ENCODE measurements at places on chromosomes 1 and 21.

DNA sequence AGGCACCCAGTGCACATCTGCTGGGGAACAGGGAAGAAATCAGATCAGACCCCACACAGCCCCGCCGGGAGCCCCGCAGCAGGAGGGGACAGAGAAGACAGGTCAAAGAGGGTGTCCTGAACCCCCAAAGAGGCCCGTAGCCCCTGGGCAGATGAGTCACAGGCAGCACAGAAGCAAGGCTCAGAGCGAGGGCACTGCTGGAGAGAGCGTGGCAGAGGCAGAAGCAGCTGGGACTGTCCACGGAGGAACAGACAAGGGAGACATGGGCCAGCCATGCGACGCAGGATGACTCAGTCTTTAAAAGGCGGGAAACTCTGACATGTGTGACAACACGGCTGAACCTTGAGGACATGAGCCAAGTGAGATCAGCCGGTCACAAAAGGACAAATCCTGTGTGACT lies 14.5 kb upstream of the PRDM16 start:
- DNase-seq = no peak

DNA sequence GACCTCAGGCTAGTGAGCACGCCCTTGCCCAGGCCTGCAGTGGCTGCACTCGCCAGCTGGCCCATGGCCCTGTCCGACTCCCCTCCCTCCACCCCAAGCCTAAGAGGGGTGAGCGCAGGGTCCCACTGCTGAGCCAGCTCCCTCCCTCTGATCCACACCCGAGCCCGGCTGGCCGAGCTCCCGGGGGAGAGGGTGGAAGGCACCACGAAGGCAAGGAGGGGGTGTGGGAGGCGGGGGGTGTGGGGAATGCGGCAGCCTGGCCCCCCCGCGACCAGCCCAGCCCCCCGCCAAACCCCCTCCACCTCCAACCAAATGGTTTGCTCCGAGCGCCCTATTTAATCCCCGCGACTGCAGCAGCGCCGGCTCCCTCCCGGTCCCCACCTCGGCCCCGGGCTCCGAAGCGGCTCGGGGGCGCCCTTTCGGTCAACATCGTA lies at the start of gene CADM3:
TSS of gene CADM3 (plus strand) at position 362 of the 434 bp plus-strand sequence. CDS start 151 bp downstream, outside the sequence.
- no peak for DNase-seq

- no peak for DNase-seq
Observed at GRCh38 chr1:168287237-168287664, 6.6 kb downstream of the TBX19 start.

DNA sequence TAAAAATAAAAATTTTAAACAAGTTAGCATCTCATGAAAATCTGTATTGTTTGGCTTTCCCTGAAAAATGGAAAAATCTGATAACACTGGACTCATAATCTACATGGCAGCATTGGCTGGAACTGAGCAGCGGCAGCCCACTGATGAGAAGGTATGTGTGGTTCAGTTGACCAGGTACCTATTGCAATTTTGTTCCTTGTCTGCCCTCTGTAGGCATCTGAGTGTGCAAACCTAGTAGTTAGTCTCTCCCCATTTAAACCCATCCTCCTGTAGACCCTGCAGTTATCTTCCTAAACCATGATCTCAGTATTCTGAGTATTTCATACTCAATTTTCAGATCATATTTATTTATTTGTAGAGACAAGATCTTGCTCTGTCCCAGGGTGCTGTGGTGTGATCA lies 59.4 kb upstream of the SERBP1 start:
- DNase-seq = peak; percentile 2

- no peak for DNase-seq
Observed at GRCh38 chr1:54398963-54399528, 7.1 kb downstream of the SSBP3 start.

DNA sequence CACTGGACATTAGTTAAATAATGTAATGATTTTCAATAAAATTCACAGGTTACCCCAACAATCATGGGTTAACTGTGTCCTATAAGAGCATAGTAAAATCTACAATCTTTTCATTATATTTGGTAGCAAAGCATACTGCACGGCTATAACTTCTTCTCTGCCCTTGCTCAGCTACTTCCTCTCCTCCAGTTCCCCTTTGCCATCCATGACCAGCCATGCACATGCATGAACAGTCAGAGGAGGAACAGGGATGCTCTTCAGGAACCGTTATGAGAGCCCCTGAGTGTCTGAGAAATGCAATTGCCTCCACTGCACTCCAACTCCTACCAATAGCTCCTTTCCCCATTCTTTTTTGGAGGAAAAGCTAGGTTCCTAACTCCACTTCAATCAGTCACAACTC lies 646.7 kb downstream of the LTN1 start:
- DNase-seq = no peak

DNA sequence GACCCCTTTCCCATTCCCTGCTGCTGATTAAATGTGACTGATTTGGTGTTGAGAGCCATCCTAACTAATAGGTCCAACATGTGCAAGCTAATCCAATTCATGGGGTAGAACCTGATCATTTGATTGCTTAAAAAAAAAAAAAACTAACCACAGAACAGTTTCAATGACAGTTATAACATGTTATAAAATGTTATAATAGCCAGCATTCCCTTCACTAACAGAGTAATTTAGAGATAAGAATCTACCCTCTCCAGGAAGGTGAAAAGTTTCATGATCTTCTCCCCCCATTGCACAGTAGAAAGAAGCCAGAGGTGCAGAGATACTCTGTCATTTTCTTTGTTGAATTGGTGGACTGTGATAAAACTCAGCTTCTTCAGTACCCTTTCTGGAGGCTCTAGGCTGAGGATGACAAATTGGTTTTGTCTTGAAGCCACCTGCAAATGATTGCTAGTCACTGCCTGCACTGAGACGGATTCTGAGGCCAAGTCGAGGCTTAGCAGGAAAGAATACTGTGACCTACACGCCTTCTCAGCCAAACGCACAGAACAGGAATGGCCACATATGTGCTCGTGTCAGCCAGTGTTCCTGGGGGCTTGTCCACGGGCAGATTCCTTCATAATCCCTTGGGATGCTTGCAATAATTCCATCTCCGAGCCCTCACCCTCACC lies 215.7 kb upstream of the IRF2BP2 start:
- DNase-seq = no peak

GRCh38 chr1:68384321-68384813 lies 65.4 kb downstream of the RPE65 start:
- no peak for DNase-seq

DNA sequence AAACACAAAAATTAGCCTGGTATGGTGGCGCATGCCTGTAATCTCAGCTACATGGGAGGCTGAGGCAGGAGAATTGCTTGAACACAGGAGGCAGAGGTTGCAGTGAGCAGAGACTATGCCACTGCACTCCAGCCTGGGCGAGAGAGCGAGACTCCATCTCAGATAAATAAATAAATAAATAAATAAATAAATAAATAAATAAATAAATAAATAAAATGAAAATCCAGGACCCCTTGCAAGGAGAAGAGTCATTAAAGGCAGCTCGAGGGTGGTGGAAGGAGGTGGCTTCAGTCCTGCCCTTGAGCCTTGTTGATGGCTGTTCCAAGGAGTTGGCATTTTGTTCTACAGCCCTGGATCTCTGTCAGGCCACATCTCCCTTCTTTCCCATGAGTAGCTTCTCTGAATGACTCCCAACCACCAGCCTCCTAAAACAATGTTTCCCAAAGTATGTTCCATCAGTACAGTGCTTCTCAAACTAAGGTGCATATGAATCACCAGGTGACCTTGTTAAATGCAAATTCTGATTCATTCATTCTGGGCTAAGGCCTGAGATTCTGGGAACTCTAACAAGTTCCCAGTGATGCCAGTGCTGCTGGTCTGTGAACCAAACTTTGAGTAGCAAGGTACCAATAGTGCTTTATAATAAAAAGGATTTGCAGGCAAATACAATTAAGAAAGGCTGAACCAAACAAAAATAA lies 99.0 kb downstream of the KCNN3 start:
- no peak for DNase-seq

- DNase-seq = no peak
Observed at GRCh38 chr1:17839641-17840196, 84.6 kb downstream of the ACTL8 start.

DNA sequence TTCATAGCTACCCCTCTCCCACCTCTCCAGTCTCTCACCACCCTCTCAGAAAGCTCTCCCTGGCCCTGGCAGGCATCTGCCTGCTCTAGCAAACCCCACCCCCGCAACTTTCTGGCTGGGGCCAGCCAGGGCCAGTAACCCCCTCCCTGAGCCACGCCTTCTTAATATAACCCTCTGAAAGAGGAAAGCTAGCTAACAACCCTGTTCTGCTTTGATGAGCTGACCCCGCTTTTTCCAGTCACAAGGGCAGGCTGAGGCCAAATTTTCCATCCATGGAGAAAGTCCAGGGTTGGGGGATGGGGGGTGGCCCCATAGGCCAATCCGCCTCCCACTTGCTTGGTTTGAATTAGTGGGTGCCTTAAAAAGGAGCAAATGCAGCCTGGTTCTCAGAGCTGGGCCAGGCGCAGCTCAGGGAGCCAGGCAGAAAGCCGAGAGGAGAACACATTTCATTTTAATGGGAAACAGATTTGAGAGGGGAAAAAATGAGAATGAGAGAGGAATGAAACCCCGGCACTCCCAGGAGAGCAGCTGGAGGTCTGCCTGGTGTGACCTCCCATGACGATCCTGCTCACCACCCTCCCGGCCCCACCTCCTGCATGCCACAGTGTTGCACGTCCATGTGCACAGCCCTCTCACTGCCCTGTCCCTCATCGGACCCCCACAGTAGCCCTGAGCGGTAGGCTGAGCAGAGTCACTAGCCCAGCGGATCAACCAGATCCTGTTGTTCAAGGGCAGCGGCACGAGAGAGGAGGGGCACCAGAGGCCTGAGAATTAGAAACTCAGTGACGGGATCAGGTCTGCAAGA lies 62.3 kb downstream of the OPTC start:
- no peak for DNase-seq

- DNase-seq = no peak
Observed at GRCh38 chr21:45372732-45373355, 32.1 kb upstream of the COL18A1 start.

DNA sequence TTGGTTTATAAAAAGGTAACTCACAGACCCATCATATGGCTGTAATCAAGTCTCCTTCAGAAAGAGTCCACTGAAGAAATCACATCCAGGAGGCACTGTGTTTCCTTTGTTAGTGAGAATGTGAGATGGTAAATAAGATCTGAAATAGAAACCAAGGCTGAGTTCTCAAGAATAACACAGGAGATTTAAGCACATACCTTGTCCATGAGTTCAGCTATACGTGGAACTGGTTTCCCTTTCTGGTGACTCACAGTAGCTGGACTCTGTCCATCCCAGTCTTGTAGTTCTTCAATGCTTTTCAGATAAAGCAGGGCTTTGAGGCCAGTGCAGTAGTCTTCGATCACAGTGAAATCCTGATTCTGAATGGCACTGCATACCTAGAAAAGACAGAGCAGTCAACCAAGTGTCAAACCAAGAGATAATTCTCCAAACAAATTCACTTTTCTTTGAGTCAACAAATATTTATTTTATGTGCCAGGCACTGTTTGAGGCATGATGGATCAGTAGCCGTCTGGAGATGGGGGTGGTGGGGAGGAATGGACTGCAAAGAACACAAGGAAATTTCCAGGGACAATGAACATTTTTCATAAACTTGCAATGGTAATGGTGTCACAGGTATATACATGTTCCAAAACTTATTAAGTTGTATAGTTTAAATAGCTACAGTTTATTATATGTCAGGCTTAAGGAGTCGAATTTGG lies 471.4 kb downstream of the PTBP2 start:
- DNase-seq = no peak

DNA sequence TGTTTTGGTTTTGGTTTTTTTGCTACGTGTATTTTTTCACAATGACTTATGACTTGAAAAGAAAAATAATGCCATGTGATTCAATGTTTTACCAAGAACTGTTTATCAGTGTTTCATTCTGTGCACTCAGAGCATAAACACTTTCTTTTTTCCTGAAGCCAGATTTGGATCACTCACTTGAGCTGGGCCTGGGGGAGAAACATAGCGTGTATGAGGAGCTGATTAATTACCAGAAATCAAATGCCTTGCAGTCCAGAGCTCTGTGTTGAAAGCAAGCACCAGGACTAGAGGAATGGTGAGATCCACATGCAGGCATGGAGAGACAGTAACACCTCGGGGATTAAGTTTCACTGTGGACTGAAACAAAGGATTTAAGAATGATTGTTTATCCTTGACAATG lies 642.1 kb upstream of the ADGRL2 start:
- DNase-seq = no peak

DNA sequence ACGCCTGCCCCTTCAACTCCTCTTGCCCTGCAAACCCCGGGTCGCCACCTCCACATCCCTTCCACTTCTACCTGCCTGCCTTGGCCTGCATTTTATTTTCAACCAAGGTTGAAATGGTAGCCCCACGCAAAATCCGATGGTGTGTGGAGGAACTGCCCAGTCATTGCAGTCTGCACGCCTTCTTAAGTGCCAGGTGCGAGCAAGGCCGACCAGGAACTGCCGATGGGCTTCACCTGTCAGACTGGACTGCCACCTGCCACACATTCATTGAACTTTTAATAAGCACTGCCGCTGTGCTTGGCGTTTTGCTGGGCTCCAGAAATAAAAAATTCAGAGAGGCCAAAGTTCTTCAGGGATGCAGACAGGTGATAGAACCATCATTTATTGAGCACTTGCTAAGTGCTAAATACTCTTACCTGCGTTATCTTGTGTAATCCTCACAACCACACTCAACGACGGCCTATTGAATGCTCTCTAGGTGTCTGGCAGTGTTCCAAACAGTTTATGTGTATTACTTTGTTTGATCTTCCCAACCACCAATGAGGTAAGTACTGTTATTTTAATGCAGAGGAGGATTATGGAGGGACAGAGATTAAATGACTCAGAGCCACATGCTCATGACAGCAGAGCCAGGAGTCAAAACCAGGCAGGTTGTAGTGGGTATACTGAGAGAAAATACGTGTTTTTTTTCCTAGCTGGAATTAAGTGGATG lies 36.2 kb downstream of the CACHD1 start:
- peak; percentile 7 for DNase-seq

GRCh38 chr1:4969556-4970129 lies 315.2 kb downstream of the AJAP1 start:
- no peak for DNase-seq

GRCh38 chr1:55288245-55288644 lies 73.1 kb upstream of the USP24 start:
- no peak for DNase-seq

DNA sequence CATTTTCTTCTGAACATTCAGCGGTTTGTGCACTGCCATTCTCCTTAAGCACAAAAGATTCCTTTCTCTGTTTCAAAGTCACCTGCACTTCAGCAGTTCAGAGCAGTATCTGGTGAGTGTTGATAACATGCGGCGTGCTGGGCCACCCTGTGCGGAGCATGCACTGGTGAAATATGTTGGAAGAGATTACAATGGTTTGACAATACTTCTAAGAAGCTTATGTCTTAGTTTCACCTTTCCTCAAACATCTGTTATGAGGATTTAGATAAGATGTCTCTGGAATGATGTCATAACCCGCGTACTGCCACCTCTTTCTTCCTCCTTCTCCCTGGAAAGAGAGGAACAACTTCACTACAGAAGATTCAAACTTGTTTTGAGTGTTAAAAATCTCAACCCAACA lies 650.3 kb downstream of the AJAP1 start:
- DNase-seq = no peak
